NCI-H1105 treated with DMSO at 0.1 percent for 48 hours (cell line): ENCODE measurements at places on chromosomes 12 and 14.
A peak's percentile ranks its signal among the peaks of the same experiment; 100 is the strongest.

GRCh38 chr14:71905860-71906259 is 26.4 kb upstream of the RGS6 start:
- DNase-seq: no peak

- DNase-seq: no peak
Measured at GRCh38 chr12:42728770-42729534, 139.4 kb upstream of the PRICKLE1 start.

- no peak for DNase-seq
Measured at GRCh38 chr12:117329756-117330155, 31.7 kb downstream of the NOS1 start.

DNA sequence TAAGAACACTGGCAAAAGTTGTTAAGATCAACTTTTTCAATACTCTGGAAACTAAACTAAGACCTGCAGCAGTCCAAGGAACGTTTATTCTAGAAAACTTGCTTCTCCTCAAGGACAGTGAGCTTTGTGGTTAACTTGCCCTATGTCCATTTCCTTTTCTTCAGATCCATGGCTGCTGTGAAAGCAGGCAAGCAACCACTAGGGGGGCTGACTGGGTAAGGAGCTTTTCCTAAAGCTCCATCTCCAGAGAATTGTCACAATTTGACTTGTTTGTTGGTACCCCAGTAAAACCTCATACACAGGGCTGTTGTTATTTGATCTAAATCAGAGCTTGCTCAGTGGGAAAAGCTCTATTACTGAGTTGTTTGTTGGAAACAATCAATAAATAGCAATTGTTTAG is 10.1 kb upstream of the RPL10L start:
- DNase-seq: no peak

- no peak for DNase-seq
Measured at GRCh38 chr12:2112401-2112800, 59.6 kb downstream of the CACNA1C start.

- DNase-seq: peak; percentile 83
Measured at GRCh38 chr14:36020120-36021029, 156.1 kb downstream of the PTCSC3 start.

DNA sequence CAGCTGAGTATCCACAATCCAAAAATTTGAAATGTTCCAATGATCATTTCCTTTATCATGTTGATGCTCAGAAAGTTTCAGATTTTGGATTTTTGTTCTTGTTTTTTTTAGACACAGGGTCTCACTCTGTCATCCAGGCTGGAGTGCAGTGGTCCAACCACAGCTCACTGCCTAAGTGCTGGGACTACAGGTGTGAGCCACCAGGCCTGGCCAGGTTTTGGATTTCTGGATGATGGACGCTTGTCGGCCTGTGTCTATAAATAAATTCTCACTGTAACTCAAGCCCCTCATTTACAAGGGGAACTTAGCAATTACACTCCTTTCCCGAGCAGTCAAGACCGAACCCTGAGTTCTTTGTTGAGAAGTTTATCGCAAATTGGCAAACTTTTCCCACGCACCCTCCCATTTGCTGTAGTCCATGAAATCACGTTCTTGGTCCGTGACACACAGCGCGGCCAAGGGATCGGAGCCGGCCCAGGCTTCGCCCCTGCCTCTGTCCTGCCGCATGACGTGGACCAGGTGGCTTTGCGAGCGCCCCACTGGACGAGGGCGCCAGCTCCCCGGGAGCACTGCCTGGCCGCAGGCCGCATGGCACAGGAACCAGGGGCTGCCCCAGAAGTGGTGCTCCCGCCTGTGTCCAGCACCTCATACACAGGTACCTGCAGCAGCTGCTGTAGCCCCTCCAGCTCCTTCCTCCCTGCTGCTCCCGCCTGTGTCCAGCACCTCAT is 14.0 kb upstream of the ANKLE2 start:
- DNase-seq: no peak

DNA sequence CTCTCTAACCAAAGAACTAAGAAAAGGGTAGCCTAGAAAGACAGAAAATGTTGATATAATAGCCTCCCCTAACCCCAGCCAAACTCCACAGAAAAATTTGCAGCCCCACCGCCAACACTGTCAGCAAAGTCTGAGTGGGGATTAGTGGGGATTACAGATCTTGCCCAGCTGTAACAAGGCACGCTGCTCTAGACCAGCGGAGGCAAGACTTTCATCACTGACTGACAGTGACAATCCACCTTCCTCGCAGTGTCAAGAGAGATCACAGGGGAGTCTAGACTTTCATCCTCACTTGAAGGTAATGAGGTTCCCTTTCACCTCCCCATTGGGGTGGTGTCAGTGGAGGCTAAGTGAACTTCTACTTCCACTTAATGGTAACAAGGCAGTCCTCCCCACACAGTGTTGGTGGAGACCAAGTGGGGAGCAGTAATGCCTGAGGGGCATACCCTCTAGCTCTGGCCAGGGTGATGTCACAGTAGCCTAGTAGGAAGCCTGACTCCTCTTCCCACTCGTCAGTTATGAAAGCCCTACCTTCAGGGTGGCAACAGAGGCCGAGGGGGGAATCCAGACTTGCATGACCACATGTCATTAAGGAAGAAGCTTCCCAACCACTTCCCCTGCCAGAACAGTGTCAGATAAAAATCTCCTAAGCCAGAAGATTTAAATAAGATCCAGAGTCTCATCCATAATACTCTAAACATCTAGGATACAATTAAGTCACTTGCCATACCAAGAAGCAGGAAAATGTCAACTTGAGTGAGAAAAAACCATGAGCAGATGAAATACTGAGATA is 91.7 kb upstream of the RASSF8 start:
- DNase-seq: no peak

DNA sequence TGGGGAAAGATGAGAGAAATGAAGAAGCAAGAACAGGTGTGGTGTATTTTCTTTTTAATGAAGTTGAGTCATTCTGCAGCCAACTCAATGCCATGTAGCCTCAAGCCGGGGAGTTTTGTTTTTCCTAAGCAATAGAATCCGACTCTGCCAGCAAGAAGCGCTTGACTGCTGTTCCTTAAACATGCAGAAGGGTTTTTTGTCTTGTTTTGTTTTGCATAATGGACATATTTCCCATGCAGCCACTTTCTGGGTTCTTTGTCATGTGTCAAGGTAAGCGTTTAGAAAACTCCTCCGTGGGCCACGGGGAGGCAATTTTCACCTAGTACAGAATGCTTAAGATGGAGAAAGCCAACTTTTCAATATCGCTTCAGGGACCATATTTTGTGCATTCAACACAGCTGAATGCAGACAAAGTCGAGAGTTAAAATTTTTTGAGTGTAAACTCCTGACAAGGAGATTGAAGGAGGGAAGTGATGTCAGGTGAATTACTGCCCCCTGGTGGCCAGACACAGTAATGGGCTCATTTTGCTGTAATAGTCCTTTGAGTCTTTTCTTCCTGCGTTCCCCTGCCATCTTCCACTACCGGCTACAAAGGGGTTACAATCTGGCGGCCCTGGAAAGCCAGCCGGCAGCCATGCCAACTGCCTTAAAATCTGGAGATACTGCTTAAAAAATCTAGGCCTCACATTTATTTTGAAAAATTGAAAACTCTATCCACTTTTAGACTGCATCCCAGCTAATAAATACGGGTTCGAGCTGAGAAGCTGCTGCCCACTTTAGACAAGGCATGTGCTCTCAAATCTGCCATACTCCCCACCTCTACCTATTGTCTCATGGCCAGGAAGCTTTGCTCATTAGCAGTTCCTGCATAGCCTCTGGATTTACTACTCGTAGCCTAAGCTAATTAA is 3.2 kb upstream of the FICD start:
- peak; percentile 73 for DNase-seq

DNA sequence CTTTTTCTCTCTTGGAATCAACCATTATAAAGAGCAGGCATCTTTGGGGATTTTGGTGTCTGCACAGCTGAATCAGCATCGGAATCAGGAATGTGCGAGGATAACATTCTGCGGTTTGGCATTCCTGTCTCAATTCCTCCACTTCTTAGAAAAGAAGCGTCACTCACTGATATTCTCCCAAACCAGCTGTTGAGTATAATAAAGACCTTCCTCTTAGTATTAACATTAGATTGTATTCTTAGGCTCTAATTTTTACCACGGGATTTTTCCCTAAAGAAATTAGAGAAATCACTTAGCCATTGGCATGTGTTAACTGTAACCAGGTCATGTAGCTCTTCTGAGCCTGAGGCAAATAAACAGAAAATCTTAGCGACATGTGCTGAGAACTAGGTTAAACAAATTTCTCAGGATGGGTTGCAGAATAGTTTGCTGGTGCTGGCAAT is 128.7 kb downstream of the TMX1 start:
- DNase-seq: no peak

DNA sequence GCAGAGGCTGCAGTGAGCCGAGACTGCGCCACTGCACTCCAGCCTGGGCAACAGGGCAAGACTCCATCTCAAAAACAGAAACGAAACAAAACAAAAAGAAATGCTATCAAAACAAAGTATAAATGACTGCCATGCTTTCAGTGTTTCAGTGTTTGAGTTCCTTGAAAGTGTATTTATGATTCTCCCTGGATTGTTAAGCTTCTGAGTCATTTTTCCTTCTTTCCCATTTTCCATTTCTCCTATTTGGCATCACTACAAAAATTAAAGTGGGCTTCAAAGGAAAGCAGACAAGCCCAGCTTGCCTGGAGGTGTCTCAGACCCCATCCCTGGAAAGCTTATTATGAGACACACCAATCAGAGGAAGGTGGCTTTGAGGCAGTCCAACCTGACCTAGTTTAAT is 35.1 kb downstream of the NIN start:
- DNase-seq: no peak

DNA sequence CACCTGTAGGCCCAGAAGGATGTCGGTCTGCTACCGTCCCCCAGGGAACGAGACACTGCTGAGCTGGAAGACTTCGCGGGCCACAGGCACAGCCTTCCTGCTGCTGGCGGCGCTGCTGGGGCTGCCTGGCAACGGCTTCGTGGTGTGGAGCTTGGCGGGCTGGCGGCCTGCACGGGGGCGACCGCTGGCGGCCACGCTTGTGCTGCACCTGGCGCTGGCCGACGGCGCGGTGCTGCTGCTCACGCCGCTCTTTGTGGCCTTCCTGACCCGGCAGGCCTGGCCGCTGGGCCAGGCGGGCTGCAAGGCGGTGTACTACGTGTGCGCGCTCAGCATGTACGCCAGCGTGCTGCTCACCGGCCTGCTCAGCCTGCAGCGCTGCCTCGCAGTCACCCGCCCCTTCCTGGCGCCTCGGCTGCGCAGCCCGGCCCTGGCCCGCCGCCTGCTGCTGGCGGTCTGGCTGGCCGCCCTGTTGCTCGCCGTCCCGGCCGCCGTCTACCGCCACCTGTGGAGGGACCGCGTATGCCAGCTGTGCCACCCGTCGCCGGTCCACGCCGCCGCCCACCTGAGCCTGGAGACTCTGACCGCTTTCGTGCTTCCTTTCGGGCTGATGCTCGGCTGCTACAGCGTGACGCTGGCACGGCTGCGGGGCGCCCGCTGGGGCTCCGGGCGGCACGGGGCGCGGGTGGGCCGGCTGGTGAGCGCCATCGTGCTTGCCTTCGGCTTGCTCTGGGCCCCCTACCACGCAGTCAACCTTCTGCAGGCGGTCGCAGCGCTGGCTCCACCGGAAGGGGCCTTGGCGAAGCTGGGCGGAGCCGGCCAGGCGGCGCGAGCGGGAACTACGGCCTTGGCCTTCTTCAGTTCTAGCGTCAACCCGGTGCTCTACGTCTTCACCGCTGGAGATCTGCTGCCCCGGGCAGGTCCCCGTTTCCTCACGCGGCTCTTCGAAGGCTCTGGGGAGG is at the start of gene LTB4R:
Gene LTB4R (plus strand): TSS at position 857 of the 959 bp plus-strand sequence. CDS start 4,150 bp downstream, outside the sequence.
- DNase-seq: no peak

- DNase-seq: no peak
Measured at GRCh38 chr14:72308967-72309485, 376.8 kb downstream of the RGS6 start.

- DNase-seq: no peak
Measured at GRCh38 chr12:121279507-121279915, 17.0 kb downstream of the CAMKK2 start.

DNA sequence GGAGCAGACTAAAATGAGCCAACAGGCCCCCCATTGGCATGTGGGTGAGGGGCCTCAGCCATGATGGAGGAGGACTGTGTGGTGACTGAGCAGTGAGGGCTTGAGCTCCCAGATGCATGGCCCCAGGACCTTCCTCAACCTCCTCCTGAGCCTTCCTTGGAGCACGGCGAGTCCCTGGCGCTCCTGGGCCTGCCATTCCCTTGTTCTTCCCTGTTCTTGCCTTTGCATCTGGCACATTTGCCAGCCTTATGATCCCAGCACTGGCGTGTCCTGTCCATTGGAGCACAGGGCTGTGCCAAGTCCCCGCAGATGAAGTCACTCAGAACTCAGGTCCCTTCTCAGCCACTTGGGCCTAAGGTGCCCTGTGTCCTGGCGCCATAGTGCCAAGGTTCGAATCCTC is 40.3 kb upstream of the MEG3 start:
- no peak for DNase-seq

GRCh38 chr14:23695664-23695999 is 59.5 kb downstream of the DHRS2 start:
- DNase-seq: no peak

- peak; percentile 69 for DNase-seq
Measured at GRCh38 chr14:90235179-90235976, 21.0 kb upstream of the PSMC1 start.

GRCh38 chr14:93744876-93745275 is 43.4 kb downstream of the PRIMA1 start:
- no peak for DNase-seq

GRCh38 chr12:29795715-29796114 is 12.0 kb upstream of the TMTC1 start:
- DNase-seq: no peak

DNA sequence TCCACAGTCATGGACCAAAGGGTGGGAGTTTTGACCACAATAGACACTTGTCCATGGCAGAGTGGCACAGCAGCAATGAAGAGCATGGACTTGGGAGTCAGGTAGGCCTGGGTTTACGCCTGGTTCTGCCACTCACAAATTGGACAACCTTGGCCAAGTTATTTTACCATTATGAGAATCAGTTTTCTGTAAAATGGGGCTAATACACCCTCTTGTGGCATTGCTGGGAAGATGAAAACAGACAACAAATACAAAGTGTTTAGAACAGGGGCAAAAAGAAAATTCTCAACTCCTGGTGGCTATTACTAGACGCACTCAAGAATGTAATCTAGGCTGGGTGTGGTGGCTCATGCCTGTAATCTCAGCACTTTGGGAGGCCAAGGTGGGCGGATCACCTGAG is 2.6 kb downstream of the C12orf43 start:
- no peak for DNase-seq

DNA sequence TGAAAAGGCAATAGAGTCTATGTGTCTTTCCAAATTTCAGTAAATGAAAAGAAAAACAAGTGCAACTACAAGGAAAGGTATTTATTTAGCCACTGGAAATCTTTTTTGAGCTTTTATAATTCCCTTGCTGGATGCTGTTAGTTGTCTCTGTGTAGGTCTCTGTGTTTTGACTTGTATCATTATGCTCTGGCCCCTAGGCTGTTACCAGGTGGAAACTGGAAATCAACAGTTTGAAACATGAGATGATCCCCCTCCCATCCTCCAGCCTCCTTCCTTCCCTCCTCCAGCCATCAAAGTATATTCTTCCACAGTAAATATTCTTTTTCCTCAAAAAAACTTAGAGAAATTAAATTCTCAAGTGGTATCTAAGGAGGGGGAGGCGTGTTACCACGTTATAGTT is 934 bp upstream of the DCN start:
- DNase-seq: no peak

GRCh38 chr12:58395470-58395869 is 454.1 kb downstream of the ATP23 start:
- no peak for DNase-seq

- no peak for DNase-seq
Measured at GRCh38 chr12:16437926-16438325, 90.5 kb downstream of the MGST1 start.

- no peak for DNase-seq
Measured at GRCh38 chr12:79635676-79636075, 55.1 kb downstream of the PAWR start.

- DNase-seq: no peak
Measured at GRCh38 chr12:86196465-86196864, 59.7 kb downstream of the MGAT4C start.
